ENCODE measurements at places on chromosomes 1 and 21. TPM values are rescaled to one million over a fixed set of nuclear protein-coding genes. Genes with fewer than 3 reads are reported as not detected.

DNA sequence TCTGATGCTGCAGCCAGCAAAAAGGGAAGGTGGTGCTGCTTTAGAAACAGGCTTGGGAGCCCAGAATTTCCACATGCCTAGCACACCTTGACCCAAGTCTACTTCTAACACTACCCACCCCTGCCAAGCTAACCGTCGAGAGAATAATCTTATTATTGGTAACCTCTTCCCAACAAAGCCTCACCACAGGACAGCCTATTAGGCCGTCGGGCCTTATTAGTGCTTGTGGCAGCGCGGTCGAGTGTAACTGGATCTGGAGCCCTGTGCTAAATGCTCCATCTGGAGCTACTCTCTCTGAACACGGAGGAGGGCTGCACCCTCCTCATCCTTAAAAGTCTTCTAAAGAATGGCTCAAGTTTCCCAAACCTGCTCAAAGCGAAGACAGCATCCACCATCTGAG lies 165.5 kb upstream of the NFIA start:
- DNase-seq, result no peak

GRCh38 chr1:18413541-18414305 lies 67.0 kb upstream of the KLHDC7A start:
- no peak for DNase-seq

The PRAMEF15 gene
- total RNA-seq, result not detected

DNA sequence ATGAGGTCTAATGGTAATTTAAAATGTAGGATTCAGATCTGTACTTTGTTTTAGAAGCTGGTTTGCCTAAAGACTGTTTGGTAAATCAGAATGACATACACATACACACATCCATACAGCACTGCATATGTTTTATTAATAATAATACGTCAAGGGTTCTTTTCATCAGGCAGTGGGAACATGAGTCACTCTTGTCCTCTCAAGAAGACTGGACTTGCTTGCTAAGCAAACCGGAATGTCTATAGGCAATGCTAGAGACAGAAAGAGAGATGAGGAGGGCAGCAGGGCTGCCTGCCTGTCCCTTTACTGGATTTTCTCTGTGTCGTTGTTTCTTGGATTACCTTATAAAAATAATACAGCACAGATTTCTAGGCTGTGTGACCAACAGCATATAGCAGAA lies 119.1 kb upstream of the GALNT2 start:
- DNase-seq, result no peak

The TMEM81 gene
- 5.1 TPM for total RNA-seq

GRCh38 chr1:45929257-45929687 lies 125.9 kb downstream of the MAST2 start:
- no peak for DNase-seq

The SLC45A1 gene
- total RNA-seq, result 0.60 TPM

- no peak for DNase-seq
Measured at GRCh38 chr21:23445307-23445706, 2162.0 kb downstream of the MRPL39 start.

- DNase-seq, result peak; percentile 75
Measured at GRCh38 chr1:40951943-40952743, 27.4 kb upstream of the CTPS1 start.

DNA sequence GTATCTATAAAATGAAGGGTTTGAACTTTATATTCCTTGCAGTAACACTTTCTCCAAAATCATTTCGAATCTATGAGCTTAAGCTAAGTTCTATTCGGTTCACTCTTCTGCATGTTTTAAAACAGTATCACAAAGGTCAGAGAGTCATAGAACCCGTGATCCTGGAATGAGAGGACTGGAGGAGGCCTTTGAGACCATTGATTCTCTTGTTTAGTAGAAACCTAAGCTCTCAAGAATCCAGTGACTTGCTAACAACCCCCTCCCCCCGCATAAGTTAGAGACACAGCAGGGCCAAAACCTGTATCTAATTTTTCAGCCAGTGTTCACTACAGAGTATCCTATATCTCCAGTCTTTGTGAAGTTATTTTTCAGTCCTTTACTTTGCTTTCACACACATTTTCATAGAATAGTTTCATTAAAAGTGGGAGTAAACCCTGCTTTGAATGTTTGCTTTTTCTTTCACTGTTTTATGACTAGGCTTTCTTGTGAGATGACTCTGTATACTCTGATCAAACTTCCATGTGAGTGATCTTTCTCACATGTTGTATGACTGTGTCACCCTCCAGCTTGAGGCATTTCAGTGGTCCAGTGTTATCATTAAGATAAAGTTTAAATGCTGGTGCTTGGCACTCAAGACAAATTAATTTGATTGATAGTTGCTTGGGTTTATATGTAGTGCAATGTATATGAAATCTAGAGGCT lies 275.4 kb upstream of the SGIP1 start:
- no peak for DNase-seq

GRCh38 chr1:97424209-97424608 lies 496.6 kb downstream of the DPYD start:
- no peak for DNase-seq

DNA sequence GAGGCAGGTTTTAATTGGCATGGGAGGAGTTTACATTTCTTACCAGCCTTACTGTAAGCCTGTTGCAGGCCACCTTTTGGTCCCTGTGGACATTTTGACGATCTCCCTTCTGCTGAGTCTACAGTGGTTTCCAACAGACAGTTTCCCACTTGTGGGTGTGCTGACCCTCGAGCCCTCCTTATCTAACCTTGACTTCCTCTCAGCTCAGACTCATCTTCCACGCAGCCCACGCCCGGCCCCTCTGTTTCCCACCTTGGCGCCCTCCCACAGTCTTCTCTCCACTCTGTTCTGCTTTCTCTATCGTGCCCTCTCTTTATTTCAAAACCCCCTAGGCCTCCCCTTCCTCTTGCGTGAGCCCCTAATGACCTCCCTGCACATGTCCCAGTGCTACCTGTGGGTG lies 6.1 kb upstream of the ARL8A start:
- no peak for DNase-seq

DNA sequence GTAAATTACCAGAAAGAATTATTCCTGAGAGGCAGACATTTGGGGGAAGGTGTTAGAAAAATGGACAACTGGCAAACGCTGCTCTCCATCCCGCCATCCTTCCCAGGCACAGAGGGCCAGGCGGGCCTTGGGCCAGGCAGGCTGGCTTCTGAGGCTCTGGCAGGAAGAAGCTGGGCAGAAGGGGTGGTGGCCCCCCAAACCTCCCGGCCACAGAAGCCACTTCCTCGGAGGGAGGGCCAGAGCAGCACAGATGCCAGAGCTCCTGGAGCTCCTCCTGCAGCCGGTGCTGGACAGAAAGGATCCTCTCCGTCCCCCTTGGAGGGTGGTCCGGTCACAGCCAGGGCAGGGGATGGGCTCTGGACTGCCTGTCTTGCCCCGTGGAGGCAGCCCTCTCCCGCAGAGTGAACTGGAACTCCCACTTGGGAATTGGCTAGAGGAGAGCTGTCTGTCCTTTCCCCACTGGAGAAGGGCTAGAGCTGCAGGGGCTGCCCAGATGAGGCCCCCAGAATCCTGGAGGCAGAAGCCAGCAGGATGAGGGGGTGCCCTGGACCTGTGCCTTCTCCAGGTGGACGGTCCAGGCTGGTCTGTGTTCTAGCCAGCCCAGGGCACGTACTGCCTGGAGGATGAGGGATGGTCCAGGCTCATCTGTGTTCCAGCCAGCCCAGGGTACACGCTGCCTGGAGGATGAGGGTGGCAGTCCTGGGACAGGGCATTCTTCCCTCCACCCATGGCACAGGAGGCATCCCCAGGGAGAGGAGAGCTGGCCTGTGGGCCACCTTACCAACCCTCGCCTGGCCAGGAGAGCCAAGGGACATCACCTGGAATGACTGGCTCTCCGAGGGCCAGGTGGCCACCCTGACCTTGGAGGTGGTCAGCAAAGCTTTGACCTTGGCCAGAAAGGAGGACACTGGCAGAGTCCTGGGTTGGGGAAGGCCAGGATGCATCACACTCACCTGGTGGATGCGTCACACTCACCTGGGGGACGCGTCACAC lies 47.4 kb upstream of the ACTRT2 start:
- DNase-seq, result no peak

DNA sequence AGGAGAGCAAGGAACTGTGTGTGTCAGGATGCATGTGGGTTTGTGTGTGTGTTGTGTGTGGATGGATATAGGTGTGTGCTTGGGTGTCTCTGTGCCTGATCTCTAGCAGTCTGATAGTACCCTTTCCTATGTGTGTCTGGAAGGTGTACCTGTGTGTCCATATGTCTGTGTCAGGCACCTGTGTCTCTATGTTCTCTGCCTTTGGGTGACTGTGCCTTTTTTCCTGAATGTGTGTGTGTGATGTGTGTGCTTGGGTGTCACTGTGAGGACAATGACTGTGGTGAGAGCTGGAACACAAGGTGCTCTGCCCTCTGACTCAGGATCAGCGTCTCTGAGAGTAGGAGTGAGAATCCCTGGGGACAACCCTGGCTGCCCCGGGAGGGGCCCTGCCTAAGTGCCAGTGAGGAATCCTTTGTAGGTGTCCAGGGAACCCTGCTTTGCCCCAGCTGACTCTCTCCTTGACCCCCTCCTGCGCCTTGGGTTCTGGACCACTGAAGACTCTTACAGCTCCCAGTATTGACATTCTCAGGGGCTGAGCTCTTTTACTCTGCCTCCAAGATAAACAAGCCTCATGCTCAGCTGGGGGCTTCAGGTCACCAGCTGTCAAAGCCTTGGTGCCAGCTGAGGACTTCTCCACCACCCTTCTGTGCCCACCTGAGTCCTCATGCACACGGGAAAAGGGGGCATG lies 735 bp upstream of the EFNA3 start:
- DNase-seq, result no peak

DNA sequence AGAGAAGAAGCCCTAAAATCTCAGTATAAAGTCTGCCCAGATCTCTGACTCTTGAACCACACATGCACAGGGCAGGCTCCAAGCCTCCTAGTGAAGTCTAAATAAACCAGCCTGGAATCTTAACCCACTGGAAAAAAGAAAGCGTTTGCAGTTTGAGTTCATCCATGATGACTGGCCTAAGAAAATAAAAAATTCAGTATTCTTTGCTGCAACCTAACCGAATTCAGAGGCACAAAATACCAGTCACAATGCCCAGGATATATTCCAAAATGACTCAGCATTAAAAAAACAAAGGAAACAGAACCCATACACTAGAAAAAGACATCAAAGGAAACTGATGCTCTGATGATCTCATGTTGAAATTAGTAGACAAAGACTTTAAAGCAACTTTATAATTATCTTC lies 269.2 kb downstream of the SDCCAG8 start:
- no peak for DNase-seq

DNA sequence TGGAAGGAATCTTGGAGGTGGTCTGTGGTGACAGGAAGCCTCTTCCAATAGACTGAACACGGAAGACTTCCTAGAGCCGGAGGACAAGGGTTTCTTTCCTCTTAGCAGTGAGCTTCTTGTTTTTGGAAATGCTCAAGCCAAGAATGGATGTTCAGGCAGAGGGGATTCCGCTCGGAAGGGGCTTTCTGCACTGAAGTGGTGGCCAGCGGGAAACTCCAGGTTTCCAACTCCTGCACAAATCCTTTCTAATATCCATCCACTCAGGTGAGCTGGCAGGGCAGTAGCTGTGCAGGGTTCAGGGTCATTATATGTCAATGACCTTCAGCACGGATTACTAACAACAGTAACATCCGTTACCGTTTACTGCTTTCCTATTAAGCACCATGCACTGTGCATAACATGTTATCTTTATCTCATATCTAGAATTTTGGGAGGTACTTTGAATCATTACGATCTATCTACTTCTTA lies 573 bp upstream of the CPT2 start:
- no peak for DNase-seq

DNA sequence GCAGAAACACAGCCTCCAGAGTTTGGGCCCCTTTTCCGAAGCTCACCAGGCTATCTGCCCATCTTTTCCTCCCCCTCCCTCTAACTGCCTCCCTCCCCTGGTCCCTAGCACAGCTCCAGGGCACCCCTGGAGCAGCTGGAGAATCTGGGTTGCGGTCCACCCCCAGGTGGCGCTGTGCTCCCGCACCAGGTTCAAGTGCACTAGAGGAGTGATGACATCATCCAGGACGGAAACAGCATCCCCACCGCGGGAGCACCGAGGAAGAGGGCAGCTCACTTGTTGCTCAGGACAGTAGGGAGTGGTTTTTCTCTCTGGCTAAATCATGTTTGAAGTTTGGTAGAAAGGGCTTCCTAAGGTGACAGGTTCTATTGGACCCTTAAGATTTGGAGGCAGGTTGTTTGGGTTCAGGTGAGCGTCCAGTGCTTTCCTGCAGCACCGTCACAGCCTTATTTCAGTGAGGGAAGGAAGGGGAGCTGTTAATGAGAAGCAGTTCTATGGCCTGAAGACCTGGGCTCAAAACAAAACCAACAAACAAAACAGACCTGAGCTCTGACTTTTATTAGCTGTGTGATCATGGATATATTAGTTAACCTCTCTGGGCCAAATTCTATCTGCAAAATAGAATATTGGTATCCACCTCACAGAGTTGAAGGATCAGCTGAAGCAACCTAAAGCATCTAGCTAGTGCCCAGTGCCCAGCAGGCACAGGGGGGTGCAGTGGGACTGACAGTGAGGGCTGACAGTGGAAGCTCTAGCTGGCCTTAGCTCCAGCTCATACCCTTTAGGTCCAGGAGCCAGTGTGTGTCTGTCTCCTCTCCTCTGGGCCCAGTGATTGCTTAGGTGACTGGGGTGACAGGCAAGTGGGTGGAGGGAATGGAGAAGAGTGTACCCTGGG lies 7.5 kb downstream of the SHISA4 start:
- peak; percentile 89 for DNase-seq

The FAM163A gene
- 1.5 TPM for total RNA-seq

DNA sequence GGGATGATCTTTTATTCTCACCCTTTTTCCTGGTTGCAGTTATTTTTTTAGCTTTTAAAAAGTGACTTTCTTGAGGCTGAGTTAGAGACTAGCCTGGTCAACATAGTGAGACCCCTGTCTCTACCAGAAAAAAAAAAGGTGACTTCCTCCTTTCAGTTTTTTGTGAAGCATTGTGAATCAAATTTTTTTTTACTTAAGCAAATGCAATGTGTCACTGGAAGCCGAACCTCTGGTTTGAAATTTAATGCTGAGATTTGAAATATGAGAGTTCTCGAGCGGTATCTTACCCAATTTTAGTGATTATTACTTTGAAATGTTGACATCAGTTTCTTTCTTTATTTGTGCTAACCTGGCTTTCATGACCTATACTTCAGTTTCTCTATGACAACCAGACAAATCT lies 3.6 kb downstream of the CAP1 start:
- no peak for DNase-seq

DNA sequence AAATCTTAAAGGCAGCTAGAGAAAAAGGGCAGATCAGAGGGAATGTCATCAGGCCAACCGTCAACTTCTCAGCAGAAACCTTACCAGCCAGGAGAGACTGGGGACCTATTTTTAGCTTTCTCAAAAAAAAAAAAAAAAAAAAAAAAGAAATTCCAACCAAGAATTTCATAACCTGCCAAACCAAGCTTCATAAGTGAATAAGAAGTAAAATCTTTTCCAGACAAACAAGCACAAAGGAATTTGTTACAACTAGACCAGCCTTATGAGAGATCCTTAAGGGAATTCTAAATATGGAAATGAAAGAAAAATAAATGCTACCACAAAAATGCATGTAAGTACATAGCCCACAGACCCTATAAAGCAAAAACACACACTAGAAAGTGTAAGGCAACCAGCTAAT lies 267.7 kb downstream of the AKT3 start:
- DNase-seq, result no peak
